ENCODE measurements at places on chromosomes 2 and 18.

DNA sequence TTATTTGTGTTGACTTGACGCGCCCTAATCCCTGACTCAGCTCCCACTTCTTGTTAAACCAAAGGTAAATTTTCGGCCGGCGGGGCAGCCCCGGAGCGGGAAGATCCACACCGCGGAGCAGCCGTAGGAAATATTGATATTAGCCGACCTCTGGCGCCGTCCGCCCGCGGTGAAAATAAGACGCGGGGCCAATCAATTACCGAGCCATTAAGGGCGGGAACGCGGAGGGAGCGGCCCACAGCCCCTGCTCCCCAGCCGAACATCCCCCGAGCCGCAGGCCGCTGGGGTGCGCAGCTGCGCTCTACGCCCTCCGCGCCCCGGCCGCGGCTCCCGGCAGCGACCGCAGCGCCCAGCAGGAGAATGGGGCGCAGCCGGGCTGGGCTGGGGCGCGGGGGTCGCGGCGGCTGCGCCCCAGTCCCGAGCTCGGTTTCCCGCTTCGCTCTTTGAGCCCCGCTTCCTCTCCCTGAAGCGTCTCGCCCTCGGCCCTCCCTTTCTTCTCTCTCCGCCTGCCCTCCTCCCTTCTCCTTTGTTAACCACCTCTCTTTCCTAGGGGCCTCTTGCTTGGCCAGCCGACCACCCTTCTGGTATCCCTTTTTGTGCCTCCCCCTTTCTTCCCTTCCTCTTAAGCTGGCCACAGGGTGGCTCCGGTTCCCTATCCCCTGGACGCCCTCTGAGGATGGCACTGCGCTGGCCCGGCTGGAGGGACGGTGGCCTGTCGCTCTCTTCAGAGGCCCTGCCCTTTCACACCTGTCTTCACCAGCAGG, 40.9 kb downstream of the CELF4 start:
- DNase-seq: no peak

- DNase-seq: no peak
Observed at GRCh38 chr2:79723830-79724229, 211.0 kb downstream of the CTNNA2 start.

DNA sequence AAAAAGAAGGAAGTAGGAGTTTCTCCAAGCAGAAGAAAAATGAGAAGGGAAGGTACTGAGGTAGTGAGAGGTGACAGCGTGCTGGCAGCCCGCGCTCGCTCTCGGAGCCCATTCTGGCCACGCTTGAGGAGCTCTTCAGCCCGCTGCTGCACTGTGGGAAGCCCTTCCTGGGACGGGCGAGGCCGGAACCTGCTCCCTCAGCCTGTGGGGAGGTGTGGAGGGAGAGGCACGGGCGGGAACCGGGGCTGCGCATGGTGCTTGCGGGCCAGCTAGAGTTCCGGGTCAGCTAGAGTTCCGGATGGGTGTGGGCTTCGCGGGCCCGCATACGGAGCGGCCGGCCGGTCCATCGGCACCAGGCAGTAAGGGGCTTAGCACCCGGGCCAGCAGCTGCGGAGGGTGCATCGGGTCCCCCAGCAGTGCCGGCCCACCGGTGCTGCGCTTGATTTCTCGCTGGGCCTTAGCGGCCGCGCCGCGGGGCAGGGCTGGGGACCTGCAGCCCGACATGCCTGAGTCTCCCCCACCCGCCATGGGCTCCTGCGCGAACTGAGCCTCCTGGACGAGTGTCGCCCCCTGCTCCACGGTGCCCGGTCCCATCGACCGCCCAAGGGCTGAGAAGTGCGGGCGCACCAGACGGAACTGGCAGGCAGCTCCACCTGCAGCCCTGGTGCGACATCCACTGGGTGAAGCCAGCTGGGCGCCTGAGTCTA, 11.1 kb upstream of the CYS1 start:
- DNase-seq: peak; percentile 18

DNA sequence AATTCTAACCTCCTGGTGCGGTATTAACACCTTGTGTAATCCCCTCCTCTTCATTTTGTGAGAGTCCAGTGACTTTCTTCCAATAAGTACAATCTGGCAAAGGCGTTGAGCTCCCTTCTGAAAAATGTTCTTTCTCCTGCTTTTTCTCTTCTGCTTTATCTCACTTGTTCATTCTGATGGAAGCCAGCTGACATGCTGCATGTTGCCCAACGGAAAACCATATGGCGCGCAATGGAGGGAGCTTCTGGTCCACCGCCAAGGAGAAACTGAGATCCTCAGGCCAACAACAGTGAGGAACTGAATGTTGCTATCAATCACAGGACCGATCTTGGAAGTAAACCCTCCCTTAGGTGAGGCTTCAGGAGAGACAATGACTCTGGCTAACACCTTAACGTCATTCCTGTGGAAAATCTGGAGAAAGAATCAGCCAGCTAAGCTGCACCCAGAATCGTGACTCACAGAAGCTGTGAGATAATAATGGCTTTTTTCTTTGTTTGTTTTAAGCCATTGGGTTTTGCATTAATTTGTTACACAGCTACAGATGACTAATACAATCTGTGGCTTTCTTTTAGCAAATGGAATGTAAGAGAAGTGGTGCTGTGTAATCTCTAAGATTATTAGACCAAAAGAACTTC, 1323.9 kb upstream of the DDX18 start:
- DNase-seq: no peak

DNA sequence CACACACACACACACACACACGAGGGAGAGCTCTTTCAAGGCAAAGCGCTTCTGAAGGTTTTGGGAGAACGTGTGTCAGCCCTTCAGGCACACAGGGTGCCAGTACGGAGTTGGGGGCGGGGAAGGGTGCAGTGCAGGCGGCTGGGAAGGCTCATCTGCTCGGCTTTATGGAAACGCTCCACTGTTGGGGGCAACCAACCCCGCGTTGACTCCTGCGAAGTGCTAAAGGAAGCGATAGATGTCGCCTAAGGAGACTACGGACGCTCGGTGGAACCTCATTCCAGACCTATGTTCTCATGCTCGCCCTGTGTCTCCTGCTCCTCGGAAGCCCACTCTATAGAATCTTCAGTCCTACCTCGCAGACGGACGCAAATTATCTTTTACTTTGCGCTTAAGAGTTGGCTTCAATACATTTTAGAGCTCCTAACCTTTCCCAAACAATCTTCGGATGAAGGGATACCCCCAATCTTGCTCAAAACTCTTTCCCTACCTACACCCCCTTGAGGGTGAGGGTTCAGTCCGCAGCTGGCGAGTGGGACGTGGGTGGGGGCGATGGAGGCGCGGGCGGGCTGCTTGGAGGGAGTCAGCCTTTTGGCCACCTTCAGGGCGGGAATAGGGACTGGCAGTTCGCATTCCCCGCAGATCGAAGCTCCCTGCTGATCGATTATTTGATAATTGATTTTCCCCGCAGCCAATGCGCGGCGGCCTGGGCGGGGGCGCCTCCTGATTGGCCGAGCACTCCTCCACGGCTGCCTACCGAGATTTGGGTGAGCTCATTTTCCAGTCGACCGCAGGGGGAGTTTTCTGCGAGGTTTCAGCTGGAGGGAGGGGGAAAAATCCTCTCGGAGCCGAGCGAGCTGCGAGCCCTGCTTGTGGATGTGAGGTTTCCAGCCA, 1.9 kb upstream of the MEIS1 start:
- DNase-seq: peak; percentile 12

DNA sequence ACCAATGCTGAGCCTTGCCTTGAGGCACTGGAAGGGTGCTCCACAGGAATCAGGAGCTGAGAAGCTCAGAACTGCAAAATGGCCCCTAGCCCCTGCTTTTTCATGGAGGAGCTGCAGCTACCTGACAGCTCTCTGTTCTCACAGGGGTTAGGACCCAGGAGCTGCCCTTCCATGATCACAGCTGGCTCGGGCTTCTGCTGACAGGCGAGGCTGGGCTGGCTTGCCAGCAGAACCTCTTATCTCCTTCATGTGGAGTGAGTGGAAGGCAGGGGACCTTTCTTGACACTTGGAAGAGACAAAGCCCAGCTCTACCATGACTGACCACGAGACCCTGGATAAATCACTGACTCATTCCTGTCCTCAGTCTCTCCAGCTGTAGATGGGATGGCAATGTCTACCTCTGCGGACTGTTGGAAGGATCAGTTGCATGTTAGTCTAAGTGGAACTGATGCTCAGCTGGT, 113.4 kb downstream of the CAPN13 start:
- DNase-seq: no peak

DNA sequence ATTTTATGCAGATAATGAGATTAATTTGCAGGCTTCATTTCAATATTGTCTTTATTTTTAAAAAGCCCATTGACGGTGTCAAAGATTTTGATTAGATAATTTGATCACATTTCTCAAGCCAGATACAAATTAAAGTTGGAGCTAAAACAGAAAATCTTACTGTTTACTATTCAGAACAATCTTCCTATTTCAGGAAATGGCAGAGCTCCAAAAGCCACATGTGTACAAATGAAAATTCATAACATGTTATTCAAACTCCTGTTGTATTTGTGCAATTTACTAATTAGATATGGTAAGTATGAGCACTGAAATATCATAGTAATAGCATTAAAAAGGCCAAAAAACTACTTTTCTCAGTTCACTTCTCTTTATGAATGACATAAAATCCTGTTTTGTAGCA, 682.9 kb downstream of the KCNJ3 start:
- no peak for DNase-seq

- no peak for DNase-seq
Observed at GRCh38 chr2:174779361-174779928, 15.2 kb upstream of the CHRNA1 start.

Data from stimulated activated CD4-positive, alpha-beta T cell treated with anti-CD3 and anti-CD28 coated beads, Interleukin-4, amount 100 ng/mL, for 1 hour (primary cell).